Neural crest cell (in vitro differentiated cells): ENCODE measurements at places on chromosomes 7 and 10.

DNA sequence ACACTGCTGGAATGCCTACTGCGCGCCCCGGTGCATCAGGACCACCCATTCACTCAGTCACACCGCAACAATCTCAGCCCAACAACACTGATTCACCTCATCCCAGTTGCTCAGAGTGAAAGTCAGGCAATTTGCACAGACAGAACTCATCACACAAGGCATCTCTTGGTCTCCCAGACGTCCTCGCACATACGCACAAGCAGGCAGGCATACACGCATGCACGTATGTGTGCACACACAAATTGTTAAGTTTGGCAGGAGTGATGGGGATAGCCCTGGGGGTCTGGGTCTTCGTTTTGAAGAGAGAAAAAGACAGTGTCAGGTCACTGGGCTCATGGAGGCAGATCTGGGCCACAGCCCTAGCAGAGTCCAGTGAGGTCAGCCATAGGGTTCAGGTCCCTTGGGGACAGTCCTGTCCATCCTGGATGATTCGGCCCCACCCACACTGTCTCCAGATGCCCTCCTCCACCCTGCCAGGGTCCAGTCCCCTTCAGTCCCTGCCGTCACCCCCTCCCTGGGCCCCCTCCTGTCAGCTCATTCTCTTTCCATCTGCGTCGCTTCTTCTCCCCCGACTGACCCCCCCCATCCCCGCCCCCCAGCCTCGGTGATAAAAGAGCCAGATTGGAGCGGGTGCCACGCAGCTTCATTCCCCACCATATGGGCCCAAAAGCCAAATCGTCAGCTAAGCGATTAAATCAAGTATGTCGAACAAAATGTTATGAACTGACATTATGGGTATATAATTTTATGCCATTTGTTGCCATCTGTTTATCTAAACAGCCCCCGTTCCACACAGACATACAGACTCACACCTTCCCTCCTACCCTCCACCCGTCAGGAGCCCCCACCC lies 48.5 kb upstream of the SLF2 start:
- DNase-seq, result no peak

- no peak for DNase-seq
These were observed 76.7 kb downstream of the ANK3 start for GRCh38 chr10:60312818-60313588.

DNA sequence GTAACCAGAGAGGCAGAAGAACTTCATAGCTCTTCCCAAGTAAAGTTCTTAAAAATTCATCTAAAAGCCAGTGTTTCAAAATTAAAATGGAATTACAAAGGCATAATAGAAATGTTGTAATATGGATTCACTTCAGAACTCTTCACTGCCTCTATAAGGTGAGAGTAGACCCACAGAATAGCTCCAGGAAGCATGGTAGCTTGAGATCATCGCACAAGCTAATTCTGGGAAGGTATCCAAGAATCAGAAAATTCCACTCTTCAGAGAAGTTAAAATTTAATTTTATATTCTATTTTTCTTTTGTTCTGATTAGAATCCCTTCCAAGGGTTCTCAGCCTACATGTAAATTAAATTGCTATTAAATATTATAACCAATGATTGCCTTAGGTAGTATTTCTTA lies 1.5 kb upstream of the DHX32 start:
- no peak for DNase-seq

DNA sequence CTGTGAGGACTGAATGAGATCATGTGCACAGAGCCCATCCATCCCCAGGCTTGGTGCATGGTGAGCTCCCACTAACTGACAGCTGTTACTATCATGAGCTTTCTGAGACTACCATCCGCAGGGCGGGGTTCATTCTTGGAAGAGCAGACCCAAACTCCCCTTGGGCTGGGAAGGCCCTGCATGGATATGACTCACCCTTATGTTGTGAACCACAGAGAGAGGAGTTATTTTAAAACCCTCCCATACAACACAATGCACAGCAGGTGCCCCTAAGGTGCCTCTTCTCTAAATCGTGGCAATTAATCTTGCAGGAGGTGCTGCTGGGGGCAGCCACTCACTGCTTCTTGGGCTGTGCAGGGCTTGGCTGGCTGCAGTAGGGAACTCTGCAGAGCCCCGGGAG lies 219.1 kb downstream of the GFRA1 start:
- DNase-seq, result no peak

DNA sequence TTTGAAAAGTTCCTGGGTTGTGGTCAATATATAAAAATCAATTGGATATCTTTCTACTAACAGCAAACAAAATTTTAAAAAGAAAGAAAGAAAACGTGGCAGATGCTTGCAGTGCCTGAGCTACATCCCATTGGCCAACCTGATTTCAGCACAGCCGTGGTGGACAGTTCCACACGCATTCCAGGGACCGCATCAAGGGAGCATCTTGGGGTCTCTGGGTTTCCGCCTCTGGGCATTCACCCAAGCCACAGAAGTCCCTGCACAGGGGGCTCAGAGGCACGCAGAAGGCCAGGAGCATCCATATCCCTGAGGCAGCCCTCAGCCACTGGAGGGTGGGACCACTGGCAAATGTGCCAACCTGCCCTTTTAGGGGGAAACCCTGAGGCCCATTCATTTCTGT lies 254.5 kb upstream of the RNF32 start:
- peak; percentile 42 for DNase-seq

GRCh38 chr7:78450706-78451105 lies 652.1 kb downstream of the PHTF2 start:
- DNase-seq, result no peak

GRCh38 chr7:2520131-2520760 lies 672 bp downstream of the LFNG start:
- DNase-seq, result peak; percentile 39

DNA sequence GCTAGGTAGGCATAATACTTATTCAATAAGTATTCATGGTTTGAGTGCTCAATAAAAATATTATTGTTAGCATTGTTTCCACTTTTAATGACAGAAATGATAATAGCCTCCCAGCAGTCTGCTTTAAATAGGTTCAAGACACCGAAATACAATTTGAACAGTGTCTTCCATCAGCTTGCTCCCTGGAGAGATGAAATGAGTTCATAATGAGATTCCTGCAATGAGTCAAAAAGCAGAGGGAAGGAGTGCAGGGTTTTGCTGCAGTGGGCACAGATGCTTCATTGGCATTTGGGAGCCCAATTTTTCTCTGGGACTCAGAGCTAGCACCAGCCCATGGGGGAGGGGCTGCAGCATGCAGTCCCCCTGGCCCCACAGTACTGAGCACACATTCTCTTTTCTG lies 32.6 kb upstream of the CHCHD3 start:
- no peak for DNase-seq

- no peak for DNase-seq
These were observed 98.8 kb downstream of the CACNB2 start for GRCh38 chr10:18238870-18239485.

DNA sequence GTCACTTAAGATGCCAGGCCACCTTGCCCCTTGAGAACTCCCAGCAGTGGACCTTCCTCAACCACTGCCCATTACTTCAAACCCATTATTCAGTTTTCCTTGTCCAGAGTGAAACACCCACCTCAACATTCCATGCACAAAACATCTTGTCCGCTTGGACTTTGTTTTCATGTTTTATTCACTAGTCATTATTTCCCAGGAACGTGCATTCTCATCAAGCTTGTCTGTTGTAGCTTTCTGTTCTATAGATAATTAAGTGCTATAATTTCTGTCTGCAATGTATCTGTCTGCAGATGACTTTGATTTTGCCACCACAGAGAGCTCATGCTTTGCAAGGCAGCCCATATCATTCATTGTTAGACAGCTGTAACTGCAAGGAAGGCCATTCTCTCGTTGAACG lies 117.4 kb downstream of the RAB18 start:
- DNase-seq, result no peak

- DNase-seq, result no peak
These were observed 271.2 kb downstream of the MAGI2 start for GRCh38 chr7:79182283-79182682.

- no peak for DNase-seq
These were observed 14.1 kb downstream of the CHN2 start for GRCh38 chr7:29208410-29209250.
